Epithelial cell of proximal tubule (primary cell): ENCODE measurements at places on chromosomes 2 and 18. TPM values are rescaled to one million over a fixed set of nuclear protein-coding genes. Genes with fewer than 3 reads are reported as not detected.

Gene PDE11A
- 0.87 and 1.2 TPM in 2 replicates for total RNA-seq

Gene LGALSL
- 4.4 and 20.1 TPM in 2 replicates for total RNA-seq

Gene MYO7B
- 0.43 TPM in 1 of 2 replicates, not detected in the other for total RNA-seq

DNA sequence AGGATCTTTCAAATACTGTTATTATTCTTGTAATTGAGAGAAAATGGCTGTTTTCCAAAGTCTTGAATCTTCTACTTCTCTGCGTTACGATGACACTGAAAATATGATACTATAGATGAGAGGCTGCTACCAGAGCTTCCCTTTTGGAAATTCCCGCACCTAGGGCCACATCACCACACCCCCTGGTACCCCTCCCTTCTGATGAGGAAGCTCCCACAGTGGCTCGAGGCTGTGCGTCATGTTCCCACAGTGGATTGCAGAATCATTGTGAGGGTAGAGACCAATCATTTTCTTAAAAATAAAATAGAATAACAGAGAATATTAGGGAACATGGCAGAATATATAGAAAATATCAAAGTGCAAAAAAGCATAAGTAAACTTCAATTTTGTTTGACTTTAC lies 268.9 kb upstream of the SMIM21 start:
- no peak for DNase-seq

GRCh38 chr2:176826356-176826755 lies 386.2 kb upstream of the HNRNPA3 start:
- DNase-seq = no peak

- no peak for DNase-seq
These were observed 62.7 kb upstream of the NT5C1B start for GRCh38 chr2:18651842-18652774.

DNA sequence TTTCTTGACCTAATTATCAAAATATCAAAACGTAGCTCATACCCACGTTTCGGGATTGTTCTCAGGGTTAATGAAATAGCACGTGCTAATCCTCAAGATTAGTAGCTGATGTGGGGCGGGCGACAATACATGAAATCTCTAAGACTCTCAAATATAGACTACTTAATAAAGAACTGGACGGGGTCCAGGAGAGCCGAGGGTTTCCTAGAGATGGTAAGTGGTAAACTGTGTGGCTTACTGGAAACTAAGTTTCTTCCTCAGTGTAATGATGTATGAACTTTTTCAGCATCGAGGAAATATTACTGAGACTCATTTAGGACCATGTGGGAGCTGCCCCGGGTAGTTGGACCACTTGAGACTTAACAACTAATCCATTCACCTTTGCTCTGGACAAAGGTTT lies 453.3 kb upstream of the SALL3 start:
- DNase-seq = no peak

GRCh38 chr2:182545420-182546167 lies 118.8 kb upstream of the PDE1A start:
- DNase-seq = no peak

- no peak for DNase-seq
These were observed 4.9 kb upstream of the ST3GAL5 start for GRCh38 chr2:85893428-85894258.
